Cortex of kidney (tissue), 1 donor: ENCODE measurements at places on chromosomes 3 and 15.

- no peak for DNase-seq
Observed at GRCh38 chr3:46736006-46736872, 18.6 kb upstream of the PRSS50 start.

- peak; percentile 16 for DNase-seq
Observed at GRCh38 chr3:56769116-56769707, 32.5 kb downstream of the ARHGEF3 start.

GRCh38 chr3:12268049-12268735, 20.7 kb upstream of the PPARG start:
- DNase-seq: no peak

- DNase-seq: no peak
Observed at GRCh38 chr15:66878761-66879160, 176.7 kb downstream of the SMAD6 start.

DNA sequence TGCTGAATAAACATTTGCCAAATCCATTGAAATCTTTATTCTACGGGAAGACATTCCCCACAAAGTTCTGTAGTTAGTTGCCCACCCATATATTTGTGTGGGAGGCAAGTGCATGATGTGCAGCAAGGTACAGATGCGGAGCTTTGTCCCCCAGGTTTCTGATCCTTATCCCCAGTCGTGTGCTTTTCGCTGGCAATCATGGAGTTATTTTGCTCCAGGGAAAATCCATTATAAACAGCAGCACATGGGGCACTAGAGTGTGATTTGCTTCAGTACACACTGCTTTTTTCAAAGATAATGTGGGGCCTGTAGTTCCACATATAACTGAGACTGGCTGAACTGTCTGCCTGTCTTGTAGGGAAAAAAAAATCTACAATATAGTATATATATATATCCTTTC, 132.1 kb downstream of the FEZF2 start:
- DNase-seq: no peak

DNA sequence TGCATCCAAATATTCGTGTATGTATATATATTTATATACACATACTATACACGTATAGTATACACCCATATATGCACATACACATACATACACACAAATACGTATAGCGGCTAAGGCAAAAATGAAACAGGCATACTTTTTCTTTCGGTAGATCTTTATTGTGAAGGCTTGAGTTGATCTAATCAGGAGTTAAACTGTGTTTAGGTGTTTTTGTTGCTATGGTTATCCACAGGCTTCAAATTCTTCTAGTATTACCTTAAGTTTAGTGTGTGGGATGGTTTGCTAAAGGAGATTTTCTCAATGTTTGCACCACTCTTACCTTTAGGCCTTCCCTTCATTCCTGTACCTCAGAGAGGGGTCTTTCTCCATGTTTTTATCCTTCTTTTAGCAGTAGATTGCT, 28.2 kb downstream of the ZNF662 start:
- DNase-seq: no peak
